Omental fat pad (tissue), 4 donors: ENCODE measurements at places on chromosomes 3 and 15. TPM values are rescaled to one million over a fixed set of nuclear protein-coding genes. Genes with fewer than 3 reads are reported as not detected.

- DNase-seq: no peak
Observed at GRCh38 chr3:49873623-49874022, 3.9 kb upstream of the CAMKV start.

- no peak for DNase-seq
Observed at GRCh38 chr3:160796089-160796812, 40.2 kb downstream of the PPM1L start.

The GOLGA6L7 gene
- total RNA-seq: not detected

The SERPINI2 gene
- not detected for total RNA-seq

DNA sequence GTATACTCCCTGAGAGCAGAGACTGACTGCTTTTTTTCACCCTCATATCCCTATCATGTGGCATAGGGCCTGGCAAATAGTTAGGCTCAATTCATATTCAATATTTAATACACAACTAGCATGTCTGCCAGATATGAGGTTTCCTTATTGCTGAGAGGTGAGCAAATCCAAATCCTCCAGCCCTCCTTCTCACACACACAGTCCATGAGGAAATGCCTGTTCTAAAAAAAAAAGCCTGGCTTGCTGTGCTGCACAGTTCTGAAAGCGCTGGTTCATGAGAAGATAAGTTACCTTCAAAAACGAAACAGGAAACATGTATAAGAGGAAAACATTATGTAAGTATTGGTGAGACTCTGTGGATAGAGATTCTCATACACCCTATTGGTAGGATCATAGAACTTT is 15.5 kb upstream of the ACAP2 start:
- DNase-seq: no peak

DNA sequence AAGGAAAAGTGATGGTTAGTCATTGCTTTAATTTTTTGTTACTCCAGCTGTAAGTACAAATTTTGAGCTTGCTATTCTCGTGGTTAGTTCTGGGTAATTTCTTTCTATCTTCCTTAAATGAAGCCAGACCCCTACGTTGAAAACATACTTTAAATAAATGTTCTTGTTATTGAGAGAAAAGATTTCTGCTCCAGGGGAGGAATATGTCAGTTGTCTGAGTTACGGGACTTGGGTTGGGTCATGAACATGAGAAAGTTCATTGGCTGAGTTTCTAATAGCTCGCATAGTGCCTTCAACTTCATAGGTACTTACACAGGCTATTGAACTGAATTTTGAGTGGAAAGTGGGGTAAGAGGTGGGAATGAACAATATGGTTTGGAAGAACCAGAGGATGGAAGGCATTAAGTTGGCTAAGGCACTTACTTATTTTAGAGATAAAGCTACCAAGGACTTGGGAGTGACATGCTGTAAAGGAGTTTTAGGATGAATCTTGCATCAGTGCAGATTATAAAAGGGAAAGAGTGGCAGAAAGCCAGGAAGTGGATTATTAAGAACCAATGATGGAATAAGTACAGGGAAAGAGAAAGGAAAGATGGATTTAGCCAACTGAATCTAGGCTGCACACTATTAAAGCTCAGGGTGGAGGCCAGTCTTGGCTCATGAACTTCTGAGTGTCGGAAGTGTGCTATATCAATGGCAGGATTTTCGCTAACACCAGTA is 1.4 kb downstream of the RPSA start:
- DNase-seq: no peak

The UNC13C gene
- 0.09 TPM for total RNA-seq

DNA sequence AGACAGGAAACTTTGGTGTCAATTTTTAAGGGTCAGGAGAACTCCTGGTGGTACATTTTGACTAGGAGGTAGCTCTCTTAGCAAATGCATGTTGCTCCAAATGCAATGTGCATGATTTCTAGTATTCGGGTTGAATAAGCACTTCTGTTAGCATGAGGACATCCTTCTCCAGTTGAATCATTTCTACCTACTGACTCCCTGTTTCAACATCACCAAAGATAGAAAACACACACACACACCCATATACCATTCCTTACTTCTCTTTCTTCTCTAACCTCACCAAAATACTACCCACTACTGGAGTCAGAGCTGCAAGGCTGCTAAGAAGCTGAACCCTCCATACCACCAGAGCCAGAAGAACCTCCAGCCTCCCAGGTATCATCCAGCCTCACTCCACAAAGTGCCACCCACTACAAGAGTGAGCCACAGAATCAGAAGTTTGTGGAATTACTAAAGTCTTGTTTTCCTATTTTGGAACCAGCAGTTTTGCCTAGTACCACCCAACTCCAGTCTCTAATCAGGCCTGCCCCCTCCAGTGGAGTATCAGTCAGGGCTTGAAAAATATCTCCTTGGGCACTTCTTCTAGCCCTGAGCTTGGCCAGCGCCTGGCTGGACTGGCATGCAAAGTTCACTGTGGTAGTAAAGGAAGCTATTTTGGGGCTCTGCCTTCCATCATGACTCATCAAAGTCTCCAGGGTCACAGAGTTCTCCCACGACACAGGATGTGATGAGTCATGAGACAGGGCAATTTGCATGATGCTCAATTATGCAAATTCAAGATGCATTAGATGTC is 110.3 kb downstream of the CYP19A1 start:
- peak; percentile 24 for DNase-seq

DNA sequence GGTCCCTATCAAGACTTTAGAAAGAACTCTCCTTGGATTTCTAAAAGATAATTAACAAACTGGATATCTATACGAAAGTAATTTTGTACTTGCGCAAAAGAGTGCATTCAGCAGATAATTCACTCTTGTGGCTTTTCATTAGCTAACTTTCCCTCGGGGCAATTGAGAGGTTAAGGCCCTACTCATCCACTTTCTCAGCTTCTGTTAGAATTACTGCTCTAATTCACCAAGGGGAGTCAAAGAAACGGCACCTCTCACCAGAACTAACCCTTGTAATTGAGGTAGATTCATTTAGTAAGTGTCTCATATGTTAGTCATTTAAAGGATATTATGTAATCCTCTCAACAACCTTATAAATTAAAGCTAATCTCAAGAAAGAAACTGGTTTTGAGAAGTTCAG is 22.5 kb upstream of the MB21D2 start:
- DNase-seq: no peak
